ENCODE measurements at places on chromosomes 2 and 18.

DNA sequence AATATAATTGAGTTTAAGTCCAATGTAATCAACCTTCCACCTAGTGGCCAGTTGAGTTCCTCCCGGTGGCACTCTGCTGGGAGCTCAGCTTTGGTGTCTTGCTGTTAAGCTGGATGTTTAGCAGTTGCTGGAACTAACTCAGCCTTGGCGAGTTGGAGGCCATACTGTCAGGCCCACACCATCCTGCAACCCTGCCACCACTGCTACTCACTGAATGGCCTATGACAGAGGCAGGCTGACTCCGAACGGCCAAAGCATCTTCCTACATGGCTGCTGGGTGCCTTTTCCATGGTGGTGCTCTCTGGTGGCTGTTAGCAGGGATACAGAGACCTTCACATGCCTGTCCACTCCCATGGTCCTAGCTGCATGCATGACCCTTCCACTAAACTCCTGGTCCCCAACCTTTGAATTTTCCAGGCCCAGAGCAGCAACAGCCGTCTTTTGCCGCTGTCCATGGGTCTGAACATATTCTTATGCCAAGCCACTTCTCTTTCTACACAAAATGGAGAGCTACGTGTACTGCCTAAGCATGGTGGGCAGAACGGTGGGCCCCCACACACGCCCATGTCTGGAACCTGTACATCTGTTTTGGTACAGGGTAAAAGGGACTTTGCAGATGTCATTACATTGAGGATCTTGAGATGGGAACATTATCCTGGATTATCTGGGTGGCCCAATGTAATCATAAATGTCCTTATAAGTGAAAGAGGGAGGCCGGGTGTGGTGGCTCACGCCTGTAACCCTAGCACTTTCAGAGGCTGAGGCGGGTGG lies 15.0 kb upstream of the TRAF3IP1 start:
- DNase-seq, result peak; percentile 25

- peak; percentile 60 for DNase-seq
These were observed 104.9 kb downstream of the TRABD2A start for GRCh38 chr2:84776011-84776410.

GRCh38 chr18:13437034-13437433 lies 218.5 kb downstream of the LDLRAD4 start:
- DNase-seq, result no peak

DNA sequence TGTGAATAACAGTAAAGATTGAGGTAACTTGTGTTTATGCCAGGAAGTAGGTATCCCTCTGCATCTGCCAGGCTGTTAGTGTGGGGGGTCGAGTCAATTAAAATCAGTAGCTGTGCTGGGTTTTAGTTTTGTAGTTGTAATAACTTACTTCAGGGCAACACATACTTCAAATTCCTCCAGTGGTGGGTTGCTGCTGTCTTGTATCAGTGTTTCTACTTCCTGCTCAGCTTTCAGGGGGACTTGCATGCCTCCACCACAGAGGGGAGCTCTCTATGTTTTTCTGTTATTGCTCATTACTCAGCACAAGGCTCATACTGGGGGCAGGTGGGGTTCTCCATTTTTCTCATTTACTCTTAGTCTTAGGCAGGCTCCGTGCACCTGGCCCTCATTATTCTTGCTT lies 136.8 kb downstream of the CAPN13 start:
- no peak for DNase-seq

DNA sequence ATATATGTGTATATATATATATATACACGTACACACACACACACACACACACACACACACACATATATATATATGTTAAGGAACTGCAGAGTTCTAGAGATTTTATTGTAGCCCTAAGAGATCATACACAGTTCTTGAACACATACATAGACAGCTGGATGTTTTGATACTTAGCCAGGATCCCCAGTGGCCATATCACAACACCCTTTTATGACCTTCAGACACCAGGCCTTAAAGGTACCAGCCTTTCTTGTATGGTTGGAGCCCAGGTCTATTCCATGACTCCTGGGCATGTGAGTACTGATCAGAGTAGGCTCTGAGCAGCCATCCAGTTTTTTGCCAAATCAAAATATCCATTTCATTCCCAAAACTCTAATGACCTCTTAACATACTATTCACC lies 138.3 kb downstream of the MYO1B start:
- no peak for DNase-seq

DNA sequence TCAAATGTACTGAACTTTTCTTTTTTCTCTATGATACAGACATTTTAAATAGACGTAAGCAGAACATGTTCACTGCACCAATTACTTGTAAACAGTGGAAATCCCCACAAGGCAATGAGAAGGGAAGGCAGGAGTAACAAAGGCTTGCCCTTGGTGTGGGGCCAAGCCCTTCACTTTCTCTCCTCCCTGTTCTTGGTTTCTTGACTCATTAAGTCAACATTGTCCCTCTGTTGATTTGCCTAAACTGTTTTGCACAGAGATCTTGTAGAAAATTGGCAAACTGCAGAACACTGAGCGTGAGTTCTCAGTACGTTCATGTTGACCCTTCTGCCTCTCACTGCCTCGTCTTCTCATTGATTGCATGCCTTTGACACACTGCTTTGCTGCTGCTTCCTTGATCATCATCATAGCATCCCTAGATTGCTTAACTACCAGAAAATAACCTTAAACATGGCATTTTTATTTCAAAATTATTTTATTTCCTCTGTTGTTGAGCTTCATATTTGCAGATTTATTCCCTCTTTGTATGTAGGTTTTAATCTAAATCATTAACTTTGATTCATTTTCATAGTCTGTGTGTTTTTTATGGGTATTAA lies 257.7 kb downstream of the PTGR3 start:
- DNase-seq, result peak; percentile 91

DNA sequence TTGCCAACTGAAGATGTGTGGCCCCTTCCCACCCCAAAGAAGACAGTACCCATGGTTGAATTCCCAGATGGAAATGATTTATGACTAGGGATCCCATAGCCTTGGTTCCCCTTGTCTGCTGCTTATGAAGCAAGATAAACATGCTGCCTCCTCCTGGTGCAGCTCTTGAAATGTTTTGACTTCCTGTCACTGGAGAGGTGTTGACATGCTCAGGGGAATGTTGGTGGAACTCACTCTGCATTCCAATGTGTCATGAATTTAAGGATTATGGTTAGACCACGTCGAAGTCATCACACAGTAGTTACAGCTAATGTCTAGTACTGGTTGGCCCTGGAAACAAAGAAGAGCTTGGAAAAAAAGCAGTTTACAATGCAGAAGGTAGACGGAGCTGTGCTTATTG lies 69.0 kb upstream of the FAM110C start:
- peak; percentile 64 for DNase-seq

- no peak for DNase-seq
These were observed 1.3 kb downstream of the KHK start for GRCh38 chr2:27087823-27088410.

DNA sequence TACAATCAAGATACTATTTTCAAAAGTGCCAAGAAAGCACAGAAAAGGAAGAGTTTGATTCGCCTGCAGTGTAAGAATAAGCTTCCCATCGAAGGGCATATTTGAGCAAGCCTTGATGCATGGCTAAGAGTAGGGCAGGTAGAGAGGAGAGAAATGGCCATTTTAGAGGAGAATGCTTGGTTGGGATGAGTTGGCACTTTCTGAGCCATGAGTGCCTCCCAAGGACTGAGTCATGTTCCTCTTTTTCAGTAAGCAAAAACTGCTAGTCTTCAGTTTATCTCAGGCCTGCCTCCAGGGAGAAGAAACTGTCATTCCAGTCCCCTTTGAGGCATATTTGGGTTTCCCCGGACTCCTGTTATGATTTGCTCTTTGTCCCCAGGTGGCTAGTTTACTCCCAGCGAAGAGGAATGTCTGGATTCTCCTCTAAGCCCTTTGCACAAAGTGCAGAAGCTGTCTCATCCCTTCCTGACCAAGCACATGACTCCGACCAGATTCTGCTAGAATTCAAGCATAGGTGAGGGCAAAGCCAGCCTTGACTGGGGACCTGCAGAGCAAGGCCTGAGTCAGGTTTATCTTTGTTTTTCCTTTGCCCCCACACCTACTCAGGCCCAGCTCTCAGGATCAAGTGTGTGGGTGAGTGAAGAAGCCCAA lies 115.2 kb downstream of the TTC32 start:
- peak; percentile 48 for DNase-seq

DNA sequence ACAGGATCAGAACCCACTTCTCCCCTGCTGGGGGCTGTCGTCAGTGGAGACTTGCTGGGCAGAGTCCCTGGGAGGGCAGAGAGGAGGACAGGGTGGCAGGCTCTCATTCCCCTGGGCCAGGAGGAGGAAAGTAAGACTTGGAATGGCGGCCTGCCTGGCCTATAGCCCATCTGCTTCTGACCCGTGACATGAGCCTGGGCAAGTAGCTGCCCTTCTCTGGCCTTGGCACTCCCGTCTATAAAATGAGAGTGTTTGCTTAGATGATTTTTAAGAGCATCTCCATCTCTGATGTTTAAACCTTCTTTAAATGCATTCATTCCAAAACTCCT lies 173.0 kb downstream of the DDX1 start:
- DNase-seq, result no peak
